Left cardiac atrium (tissue), 4 donors: ENCODE measurements at places on chromosomes 7 and 10. TPM values are rescaled to one million over a fixed set of nuclear protein-coding genes. Genes with fewer than 3 reads are reported as not detected.

GRCh38 chr10:129779126-129780111 is 184.7 kb downstream of the EBF3 start:
- DNase-seq = no peak

- DNase-seq = peak; percentile 67
These were observed 4.1 kb downstream of the IMPDH1 start for GRCh38 chr7:128405471-128406313.

- no peak for DNase-seq
These were observed 70.1 kb upstream of the ARHGAP21 start for GRCh38 chr10:24793648-24794379.

Gene RSBN1L
- 9.7 TPM for total RNA-seq

- no peak for DNase-seq
These were observed 94.3 kb upstream of the ADO start for GRCh38 chr10:62710182-62710581.

DNA sequence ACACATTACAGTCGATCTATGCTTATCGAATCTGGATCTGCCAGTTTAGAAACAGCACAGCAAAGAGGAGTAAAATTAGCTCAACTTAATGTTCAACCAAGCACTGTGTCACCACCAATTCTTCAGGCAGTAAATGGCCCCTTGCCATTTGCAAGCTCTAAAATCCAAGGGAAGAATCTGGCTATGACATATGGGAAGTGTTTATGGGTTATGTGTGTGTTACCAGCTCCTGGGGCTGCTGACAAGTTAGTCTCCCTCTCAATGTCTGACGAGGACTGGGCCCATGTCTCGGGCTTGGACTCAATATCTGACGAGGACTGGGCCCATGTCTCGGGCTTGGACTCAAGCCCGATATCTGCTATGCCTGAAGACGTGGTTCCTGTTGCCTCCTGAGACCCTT is 5.7 kb upstream of the ITIH2 start:
- no peak for DNase-seq

DNA sequence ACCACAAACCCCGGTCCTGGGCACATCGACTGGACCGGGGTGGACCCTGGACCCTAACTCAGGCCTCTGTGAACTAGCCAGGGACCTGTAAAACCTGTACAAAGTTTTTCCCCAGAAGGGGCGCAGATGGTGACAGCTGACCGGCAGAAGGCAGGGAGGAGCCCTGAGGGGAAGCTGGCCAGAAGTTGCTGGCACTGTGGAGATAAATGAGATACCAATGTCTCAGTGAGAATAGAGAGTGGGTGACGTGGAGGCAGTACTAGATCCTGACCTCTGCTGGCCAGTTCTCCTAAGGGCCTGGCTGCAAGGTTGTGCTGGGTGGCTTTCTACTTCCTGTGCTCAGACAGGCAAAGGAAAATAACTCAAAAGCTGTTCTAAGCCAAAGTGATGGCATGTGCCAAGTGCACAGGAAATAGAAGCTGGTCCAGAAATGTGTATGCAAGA is 10.6 kb upstream of the TSPAN14 start:
- peak; percentile 44 for DNase-seq

Gene ADCY1
- 7.4 TPM for total RNA-seq

DNA sequence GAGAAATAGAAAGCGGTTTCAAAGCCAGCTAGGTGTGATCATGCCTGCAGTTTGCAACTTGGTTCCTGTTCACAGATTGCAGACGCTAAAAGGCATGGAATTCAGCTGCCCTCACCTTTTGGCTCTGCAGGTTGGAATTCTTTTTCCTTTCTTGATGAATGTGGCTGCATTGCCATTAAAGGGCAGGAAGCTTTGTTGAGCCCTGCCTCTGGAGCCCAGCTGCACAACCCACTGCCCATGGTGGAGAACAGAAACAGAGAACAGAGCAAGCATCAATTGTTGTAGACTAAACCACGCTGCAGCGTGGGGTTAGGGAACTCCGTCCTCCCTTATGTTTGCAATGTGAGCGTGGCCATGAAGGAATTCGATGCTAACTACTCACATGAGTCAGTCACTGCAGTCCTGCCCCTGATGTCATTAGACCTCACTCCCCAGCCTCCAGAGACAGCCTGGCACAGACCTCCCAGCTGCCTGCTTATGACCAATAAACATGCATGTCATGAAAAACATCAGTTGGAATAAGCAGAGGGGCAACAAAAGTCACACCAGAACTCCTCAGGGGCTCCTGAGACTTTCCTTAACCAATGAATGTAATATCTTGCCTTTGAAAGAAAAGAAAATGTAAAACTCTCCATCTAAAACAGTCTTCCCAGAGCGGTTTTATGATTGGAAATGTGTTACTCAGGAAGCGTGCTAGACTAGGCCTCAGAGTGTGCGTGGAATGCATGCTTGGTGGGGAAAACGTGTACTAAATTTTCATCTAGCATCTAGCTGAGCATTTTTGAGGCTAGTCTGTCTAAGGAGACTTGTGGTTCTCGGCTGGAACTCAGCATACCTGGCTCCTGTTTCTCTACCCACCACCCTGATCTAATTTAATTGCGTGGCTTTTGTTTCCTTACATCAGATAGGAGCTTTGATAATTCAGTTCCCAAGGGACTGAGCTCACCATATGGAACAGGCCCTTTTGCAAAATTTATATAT is 232.2 kb downstream of the KIAA1217 start:
- no peak for DNase-seq

Gene PDE6C
- total RNA-seq = not detected

DNA sequence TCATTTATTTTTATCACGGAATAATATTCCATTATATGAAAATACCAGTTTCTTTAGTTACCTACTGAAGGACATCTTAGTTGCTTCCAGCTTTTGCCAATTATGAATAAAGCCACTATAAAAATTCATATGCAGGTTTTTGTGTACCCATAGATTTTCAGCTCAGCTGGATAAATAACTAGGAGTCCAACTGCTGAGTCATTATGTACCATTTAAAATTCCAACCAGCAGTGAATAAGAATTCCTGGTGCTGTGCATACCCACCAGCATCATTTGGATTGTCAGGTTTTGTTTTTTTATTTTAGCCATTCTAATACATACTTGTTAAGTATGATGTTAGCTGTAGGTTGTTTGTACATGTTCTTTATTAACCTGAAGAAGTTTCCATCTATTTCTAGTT is 14.5 kb downstream of the FAM24B start:
- DNase-seq = no peak

Gene PRR15
- total RNA-seq = 2.4 TPM

Gene CLRN3
- not detected for total RNA-seq

DNA sequence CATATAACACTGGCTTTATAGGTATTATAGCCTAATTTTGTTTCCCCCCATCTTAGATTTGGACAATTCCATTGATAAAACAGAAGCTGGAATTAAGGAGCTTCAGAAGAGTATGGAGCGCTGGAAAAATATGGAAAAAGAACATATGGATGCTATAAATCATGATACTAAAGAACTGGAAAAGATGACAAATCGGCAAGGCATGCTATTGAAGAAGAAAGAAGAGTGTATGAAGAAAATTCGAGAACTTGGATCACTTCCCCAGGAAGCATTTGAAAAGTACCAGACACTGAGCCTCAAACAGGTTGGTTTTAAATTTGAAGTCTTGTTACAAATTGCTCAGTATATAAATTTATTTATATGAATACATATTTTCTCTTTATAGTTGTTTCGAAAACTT is 34.1 kb downstream of the SMC3 start:
- DNase-seq = no peak

Gene CYP3A4
- total RNA-seq = 0.32 TPM

DNA sequence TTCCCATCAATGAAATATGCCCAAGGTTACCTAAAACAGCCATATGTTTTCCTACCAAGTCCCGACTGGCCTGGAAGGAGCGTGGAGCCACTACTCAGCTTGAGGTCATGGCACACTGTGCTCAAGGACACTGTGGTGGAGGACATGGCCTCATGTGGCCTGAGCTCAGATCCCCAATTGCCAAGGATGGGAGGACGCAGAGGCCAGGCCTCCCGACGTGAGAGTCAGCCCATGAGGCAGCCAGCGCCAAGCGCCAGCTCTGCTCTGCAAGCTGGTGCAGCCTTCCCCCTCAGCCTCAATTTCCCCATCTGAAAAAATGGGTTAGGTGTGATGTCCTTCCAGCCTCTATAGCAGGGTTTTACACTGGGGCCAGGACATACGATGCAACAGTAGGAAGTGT is 302.6 kb downstream of the CALN1 start:
- no peak for DNase-seq

Gene GRID2IP
- total RNA-seq = 0.08 TPM

GRCh38 chr10:120962756-120963593 is 111.8 kb downstream of the WDR11 start:
- no peak for DNase-seq

Gene GSTO2
- total RNA-seq = 0.82 TPM

GRCh38 chr7:113282875-113283274 is 164.5 kb upstream of the SMIM30 start:
- no peak for DNase-seq

- DNase-seq = no peak
These were observed 76.4 kb downstream of the FRMD4A start for GRCh38 chr10:14254368-14254767.

GRCh38 chr7:98802088-98802780 is 67.6 kb downstream of the TMEM130 start:
- peak; percentile 40 for DNase-seq

DNA sequence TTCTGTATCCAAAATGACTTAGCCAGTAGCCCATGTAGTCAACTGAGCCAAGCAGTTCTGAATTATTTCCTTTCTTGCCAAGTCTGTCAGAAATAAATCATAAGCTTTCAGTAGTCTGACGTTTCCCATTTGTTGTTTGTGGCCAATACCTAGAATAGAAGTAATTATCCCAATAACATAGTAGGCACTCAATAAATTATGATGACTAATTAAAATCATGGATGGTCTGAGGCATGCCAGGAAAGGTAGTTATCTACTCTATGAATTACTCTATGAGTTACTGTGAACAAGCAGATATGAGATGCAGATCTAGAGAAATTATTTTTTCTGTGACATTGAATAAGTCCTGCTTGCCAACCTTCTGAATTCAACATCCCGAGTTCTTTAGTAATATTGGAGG is 2.3 kb downstream of the CABCOCO1 start:
- DNase-seq = no peak

Gene NRG3
- total RNA-seq = 0.79 TPM

Gene CYP26C1
- 0.05 TPM for total RNA-seq

DNA sequence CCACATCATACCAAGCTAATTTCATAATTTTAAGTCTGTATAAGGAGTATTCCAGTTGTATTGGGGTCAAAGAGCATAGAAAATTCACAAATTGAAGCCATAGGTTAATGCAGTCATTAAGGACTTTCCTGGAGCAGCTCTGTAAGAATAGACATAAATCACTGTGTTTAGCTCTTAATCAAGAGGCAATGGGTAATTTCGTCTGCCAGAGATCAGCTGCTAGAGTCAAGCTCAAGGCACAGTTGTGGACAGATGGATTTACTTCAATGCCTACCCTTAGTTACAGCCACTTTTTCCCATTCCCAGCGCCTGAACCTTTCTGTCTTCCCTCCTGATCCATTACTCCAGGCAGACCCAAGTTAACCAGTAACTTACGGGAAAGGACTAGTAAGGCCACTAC is 40.6 kb upstream of the AGBL3 start:
- DNase-seq = no peak

DNA sequence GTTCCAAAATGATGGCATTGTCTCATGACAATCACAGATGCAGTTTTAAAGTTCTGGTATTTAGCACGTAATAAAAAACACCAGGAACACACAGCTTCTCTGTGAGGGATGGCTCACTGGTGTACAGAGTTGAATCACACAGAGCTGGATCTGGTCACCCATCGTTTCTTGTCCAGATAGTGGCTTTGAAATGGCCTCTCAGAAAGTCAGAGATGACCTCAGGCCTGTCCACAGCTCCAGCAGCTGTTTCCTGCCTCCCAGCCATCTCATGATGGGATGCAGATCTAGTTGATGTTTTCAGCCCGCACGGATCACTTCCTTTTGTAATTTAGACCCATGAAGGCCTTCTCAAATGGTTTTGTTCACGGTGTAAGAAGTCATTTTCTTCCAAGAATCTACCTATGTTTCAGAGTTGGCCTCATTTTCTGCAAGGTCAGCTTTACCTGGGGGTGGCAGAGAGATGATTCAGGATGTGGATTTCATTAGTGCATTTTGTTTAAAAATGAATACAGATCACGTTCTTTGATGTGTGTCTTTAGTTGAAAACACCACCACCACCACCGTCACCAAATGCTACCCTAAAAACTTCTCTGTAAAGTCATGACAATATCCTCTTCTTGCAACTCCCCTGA is 166.2 kb downstream of the SNX10 start:
- no peak for DNase-seq

Gene ARMH3
- 33.7 TPM for total RNA-seq

DNA sequence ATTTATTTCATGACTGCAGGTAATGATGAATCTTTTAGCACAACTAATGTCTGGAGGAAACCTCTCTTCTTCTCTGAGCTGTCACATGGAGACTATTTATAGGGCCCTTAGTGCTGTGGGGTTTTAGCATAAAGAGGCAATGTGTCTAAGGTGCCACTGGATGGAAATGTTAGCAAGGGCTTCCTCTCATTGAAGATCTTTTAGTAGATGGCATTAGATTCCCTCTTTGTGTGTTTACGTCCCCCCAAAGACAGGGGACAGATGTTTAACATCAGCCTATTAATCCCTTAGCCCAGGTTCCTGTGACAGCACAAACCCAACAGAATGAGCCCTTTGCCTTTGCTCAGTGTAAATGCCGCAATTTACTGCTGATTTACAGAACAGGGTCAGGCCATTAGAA is 208.6 kb downstream of the SKAP2 start:
- no peak for DNase-seq

Gene PRF1
- total RNA-seq = 4.6 TPM

DNA sequence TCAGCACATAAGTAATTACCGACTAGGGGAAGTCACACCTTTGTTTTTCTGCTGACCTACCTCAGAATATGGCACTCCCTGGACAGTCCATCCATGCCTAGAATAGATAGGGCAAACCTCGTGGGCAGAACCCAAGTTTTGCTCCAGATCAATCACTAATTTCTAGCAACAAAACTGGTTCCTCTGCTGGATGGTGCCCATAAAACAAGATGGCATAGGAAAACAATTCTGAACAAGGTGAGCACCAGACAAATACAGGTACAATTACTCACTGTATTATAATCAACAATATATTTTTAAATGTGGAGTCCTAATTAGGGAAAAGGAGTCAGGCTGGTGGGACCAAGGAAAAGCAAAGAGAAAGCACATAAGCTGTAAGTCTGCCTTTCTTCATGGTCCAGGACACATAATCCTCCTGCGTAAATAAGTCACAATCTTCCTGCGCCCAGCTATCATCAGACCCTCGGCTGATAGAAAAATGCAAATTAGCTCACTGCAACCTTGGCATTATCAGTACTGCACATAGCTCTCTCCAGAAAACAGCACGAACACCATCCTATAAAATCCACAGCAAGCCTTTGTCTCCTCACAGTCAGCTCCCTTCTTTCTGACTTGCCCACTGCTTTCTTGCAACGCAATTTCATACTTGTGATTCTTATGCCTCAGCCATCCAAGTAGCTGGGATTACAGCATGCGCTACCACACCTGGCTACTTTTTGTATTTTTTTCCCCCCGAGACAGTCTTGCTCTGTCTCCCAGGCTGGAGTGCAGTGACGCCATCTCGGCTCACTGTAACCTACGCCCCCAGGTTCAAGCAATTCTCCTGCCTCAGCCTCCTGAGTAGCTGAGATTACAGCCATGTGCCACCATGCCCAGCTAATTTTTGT is 15.1 kb downstream of the URGCP start:
- no peak for DNase-seq
